ENCODE measurements at places on chromosomes 1 and 21.

GRCh38 chr1:30366199-30366598, 357.2 kb downstream of the MATN1 start:
- no peak for DNase-seq

DNA sequence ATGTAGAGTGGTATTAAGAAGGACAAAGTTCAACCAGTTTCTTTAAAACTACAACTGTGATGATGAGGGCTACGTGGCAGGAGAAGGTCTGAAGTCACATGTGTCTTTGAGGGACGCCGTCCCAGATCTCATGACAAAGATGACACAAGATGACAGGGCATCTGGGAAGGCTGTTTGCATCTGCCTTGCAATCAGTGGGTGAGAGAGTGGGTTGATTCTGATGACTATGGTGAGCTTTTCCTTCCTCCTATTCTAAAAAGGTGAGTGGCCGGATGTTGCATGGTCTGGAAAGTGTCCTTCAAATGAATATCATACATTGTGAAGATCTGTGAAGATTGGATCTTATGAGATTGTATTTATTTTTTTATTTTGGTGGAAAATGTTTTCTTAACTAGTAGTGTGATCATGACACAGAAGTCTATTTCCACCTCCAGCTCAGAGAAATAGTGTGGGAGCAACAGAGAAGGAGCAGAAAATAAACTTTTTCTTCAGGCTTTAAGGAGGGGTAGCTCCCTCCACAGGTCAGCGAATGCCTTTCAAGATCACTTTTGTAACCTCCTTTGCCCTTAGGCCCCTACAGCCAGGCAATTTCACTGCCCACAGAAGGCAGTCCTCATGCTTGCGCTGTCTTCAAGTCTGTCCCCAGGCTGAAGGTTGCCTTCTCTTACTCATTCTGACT, 76.0 kb upstream of the ATF3 start:
- DNase-seq: no peak

- no peak for DNase-seq
Observed at GRCh38 chr1:199396456-199396855, 631.1 kb upstream of the NR5A2 start.

DNA sequence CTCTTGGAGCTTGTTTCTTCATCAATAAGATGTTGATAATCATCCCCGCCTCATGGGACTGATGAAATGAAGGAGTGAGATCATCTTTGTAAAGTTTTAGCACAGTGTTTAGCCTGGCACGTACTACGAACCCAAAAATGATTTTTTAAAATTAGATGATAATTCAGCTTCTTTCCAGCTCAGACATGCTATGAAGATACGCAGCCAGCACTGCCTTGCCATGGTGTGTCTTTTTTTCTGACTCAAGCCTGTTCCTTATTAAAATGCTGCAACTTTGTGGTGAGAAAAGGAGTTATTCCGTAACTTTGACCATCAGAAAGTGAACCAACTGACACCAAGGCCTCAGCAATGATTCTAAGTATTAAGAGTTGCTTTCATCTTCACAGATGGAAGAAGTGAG, 269.0 kb downstream of the LTN1 start:
- DNase-seq: no peak

DNA sequence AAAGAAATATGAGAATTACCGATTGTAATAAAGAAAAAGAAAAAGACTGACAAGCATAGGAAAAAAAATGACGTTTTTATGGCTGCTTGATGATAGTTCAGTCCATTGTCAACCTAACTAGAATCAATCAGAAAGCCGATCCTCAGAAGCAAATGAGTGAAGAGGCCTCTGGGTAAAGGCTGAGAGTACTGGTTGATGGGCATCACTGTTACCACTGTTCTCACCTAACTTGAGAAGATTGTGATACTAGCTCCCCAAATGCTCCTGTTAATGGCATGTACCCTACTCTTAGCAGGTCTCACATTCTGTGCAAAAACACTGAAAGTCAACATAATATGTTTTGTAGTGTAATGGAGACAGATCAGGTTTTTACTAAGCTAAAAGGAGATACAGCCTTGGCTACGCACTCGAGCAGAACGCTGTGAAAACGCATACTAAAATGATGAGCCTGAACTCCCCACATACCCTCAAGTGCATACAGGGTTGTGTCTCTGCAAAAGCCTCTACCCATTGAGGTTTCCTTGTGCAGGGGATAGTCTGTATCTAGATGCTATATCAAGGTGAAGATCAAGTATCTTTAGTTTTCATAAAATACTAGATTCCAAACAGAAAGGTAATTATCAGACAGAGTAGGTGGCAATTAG, 554.6 kb downstream of the SMYD3 start:
- no peak for DNase-seq

GRCh38 chr1:155140630-155140953, 261 bp upstream of the DPM3 start:
- no peak for DNase-seq

DNA sequence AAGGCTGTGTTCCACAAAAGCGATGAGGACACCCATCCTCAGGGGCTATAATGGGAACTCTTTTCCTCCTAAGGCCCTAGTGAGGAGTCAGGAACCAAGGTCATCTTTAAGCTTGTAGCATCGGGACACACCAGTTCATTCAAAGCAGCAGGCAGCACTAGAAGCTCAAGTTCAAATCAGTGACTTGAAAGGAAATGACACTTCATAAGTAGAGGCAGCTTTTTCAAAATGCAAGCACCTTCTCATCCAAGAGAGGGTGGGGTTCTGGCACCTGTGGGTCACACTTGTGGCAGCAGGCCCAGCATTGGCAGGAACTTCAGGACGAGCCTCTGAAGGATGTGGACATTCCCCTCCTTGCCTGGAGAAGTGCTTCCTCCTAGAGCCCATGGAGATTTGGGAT, 496.3 kb downstream of the KIF26B start:
- no peak for DNase-seq

GRCh38 chr1:62728963-62729362, 40.8 kb upstream of the DOCK7 start:
- no peak for DNase-seq

DNA sequence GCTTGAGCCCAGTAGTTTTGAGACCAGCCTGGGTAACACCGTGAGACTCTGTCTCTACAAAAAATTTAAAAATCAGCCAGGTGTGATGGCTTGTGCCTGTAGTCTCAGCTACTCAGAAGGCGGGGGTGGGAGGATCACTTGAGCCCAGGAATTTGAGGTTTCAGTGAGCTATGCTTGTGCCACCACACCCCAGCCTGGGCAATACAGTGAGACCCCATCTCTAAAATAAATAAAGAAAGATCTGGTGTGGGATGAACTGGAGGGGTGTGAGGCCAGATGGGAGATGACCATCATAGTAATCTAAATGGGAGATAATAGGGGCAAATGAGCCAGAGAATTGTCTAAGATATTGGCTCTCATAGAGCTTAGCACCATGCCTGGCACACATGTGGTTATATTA, 60.1 kb upstream of the TRABD2B start:
- no peak for DNase-seq

DNA sequence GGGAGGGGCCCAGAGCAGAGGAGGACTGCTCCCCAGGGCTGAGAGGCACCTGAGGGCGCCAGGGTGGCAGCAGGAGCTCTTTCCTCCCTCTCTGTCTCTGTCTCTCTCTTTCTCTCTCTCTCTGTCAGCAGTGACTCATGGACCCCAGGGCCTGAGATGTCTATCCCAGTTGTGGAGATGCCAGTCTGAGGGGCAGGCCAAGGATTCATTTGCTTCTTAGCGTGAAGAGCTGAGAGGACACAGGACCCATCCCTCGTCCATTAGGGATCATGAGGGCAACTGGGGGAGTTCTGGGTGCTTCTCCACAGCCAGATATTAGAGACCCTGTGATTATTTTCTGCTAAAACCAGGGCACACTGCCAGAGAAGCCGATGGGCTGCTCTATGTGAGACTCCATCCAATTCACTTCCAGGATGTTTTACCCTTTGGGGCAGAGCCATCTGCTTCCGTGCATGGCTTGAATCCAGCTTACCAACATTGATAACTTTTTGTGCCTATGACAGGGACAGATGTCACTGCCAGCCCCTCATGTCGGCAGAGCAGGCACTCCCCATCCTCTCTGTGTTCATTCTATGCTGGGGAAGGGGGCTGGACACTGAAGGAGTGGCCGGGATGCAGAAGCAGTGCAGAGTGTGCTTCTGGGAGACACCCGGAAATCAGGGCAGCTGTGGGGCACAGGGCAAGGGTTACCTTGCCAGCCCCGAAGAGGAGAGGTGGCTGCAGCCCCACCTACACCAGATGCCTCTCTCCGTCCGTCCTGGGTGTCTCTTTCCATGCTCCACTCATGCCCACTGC, 4.1 kb upstream of the PCBP3 start:
- DNase-seq: no peak

DNA sequence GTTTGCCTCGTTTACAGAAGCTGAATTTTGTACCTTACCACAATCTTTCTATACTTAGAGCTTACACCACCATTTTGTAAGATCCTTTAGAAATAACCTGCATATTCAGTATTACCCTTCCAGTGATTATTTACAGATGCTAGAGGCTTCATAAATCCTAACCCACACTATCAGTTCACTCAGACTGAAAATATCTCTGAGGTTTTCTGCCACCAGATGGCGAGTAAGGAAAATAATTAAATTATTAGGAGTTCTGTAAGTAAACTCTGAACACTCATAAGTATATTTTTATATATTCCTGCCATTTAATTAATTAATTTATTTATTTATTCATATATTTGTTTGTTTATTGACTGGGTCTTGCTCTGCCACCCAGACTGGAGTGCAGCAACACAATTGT, 1635.2 kb downstream of the PLA2G4A start:
- no peak for DNase-seq

- DNase-seq: no peak
Observed at GRCh38 chr1:28249013-28249865, 10.1 kb upstream of the SESN2 start.

DNA sequence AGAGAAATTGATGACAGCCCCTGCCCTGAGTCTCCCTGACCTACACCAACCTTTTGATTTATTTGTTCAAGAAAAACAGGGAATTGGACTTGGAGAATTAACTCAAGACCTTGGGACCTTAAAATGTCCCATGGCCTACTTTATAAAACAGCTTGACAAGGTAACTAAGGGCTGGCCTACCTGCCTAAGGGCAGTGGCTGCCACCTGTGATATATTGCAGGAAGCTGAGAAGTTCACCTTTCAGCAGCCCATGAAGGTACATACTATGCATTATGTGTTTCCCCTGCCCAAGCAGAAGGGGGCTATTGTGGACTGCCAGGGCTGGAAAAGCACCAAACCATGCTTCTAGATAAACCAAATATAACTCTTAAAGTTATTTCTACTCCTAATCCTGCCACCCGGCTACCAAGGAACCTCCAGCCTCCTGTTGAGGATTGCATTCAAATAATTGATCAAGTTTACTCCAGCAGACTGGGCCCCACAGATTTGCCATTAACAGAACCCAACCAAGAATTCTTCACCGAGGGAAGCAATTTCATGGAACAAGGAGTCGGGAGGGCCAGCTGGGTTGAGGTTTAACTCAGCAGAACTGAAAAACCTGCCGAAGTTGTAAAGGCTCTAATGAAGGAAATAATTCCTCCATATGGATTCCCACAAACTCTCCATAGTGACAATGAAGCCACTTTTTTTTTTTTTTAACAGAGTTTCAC, 28.2 kb downstream of the LACTBL1 start:
- no peak for DNase-seq

DNA sequence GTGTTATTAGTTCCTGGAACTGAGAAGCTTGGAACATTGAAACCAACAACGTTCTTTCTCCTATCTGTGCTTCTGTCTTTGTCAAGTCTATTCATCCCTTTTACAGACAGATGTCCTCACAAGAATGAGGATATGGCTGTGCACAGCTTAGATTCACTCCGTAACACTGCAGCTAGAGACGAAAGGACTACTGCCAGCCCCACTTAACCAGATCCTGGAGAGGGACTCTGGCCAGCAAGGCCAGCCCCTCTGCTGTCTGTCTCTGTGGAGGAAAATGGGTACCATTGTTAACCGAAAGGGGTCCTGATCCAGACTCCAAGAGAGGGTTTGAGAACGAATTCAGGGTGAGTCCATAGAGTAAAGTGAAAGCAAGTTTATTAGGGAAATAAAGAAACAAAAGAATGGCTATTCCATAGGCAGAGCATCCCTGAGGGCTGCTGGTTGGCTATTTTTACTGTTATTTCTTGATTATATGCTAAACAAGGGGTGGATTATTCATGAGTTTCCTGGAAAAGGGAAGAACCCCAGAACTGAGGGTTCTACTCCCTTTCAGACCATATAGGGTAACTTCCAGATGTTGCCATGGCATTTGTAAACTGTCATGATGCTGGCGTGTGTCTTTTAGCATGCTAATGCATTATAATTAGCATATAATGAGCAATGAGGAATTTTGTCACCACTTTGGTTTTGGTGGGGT, 17.4 kb upstream of the USP24 start:
- no peak for DNase-seq

- DNase-seq: no peak
Observed at GRCh38 chr1:197285526-197286205, 17.6 kb downstream of the CRB1 start.

- DNase-seq: no peak
Observed at GRCh38 chr1:218430822-218431221, 85.7 kb downstream of the TGFB2 start.

GRCh38 chr1:208012721-208013120, 101.8 kb upstream of the CD34 start:
- no peak for DNase-seq

GRCh38 chr1:78211483-78212092, 165.8 kb downstream of the GIPC2 start:
- no peak for DNase-seq

DNA sequence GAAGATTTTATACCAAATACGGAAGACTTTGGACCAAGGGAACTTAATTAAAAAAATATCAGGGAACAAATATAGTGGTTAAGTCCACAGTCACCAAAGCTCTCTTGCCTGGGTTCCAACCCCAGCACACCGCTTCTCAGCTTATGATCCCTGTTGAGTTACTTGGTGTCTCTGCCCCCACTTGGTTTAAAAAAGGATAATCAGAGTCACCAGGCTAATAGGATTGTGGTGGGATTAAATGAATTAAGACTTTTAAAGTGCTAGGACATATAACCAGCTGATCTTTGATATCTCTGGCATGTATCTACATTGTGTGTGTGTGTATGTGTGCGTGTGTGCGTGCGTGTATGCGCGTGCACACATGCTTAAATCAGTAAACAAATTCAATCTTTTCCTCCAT, 474.7 kb upstream of the DAB1 start:
- DNase-seq: no peak

DNA sequence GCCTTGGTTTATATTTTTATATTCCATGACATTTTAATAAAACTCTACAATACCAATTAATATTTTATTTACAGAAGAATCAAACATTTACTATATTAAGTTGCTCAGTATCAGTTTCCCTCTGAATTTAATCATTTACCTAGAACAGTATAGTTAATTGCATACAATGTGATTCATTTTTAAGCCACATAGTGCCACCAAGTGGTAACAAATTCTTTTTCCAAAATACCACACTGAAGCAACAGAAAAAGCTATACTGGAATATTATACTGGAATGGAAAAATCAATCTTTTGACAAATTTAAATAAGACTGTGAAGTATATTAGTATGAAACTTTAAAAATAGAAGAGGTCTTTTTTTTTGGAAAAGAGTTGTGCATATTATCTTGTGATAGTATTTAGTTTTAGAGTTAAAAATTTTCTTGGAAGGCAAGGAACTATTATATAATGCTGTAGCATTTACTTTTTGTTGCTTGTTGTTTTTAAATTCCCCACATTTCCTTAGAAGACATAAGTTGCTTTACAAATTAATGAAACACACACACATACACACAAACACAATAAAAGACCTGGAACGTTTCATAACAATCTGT, 57.3 kb downstream of the ZNF644 start:
- DNase-seq: no peak

Data from T-helper 22 cell (primary cell).